ENCODE measurements at places on chromosomes 3 and 15. TPM values are rescaled to one million over a fixed set of nuclear protein-coding genes. Genes with fewer than 3 reads are reported as not detected.

DNA sequence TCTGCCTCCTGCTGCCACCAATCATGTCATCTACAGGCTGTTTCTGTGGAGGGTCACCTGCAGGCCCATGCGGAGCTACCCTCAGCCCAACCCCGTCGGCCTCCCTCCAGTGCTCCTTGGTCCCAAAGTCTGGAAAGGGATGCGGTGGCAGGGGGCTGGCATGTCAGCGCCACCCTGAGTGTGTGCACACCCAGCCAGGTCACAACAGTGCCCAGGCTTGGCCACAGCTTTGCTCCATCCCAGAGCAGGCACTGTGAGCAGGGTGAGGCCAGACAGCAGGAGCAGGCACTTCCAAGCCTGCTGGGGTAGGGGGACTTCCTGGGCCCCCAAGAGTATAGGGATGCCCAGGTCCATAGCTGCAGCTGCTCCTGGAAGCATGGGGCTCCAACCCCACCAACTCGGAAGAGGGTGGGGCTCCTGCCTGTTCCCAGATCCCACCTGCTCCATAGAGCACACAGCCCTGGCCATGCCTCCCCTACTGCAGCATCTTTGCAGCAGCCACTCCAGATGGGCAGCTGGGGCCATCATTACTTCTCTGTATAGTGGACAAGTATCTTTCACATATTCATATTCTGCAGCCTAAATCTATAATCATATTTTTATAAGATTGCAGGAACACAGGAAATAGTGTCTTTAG, 109.3 kb downstream of the CBLB start:
- no peak for DNase-seq

DNA sequence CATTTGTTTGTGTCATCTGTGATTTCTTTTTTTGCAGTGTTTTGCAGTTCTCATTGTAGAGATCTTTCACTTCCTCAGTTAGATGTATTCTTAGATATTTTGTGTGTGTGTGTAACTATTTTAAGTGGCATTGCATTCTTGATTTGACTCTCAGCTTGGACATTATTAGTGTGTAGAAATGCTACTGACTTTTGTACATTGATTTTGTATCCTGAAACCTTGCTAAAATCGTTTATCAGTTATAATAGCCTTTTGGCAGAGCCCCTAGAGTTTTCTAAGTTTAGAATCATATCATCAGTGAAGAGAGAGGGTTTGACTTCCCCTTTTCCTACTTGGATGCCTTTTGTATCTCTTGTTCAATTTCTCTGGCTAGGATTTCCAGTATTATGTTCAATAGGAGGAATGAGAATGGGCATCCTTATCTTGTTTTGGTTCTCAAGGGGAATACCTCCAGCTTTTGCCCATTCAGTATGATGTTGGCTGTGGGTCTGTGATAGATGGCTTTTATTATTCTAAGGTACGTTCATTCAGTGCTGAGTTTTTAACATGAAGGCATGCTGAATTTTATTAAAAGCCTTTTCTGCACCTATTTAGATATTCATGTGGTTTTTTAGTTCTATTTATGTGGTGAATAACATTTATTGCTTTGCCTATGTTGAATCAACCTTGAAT, 211.7 kb downstream of the MBNL1 start:
- no peak for DNase-seq

DNA sequence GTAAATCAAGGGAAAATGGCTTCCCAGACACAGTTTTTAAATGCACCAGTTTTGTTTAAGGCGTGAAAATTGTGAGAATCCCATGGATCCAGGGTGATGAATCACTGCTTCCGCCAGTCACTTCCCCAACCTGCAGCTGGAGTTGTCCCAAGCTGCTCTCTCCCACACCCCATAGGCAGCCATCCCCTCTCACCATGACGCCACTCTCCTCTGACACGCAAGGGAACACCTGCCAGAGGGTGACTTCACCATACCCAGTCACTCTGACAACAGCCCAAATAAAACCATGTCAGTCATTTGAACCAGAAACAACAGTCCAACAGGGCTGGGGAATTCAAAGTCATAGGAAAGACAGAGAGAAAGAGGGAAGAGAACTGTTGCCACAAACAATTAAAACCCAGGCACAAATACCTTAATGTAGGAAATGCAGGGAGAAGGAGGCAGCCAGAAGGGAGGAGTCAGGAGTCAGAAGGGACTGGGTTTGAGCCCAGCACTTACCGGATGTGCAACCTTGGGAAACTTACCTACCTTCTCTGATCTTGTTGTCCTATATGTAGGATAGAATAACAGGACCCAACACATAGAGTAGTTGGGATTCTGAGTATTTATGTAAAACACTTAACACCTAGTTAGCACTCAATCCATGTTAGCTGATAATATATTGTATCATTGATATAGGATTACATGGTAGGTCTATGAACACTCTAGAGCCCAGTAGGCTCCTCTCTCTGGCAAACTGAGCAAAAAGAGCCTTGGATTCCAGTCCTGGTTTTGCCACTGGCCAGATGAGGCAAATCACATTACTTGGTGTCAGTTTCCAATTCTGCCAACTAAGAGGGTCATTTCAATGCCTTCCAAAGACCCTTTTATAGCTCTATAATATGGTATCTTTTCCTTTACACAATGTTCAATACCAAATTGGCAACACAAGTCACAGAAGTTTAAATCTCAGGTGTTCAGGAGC, 326.3 kb upstream of the ICE2 start:
- peak; percentile 96 for DNase-seq

DNA sequence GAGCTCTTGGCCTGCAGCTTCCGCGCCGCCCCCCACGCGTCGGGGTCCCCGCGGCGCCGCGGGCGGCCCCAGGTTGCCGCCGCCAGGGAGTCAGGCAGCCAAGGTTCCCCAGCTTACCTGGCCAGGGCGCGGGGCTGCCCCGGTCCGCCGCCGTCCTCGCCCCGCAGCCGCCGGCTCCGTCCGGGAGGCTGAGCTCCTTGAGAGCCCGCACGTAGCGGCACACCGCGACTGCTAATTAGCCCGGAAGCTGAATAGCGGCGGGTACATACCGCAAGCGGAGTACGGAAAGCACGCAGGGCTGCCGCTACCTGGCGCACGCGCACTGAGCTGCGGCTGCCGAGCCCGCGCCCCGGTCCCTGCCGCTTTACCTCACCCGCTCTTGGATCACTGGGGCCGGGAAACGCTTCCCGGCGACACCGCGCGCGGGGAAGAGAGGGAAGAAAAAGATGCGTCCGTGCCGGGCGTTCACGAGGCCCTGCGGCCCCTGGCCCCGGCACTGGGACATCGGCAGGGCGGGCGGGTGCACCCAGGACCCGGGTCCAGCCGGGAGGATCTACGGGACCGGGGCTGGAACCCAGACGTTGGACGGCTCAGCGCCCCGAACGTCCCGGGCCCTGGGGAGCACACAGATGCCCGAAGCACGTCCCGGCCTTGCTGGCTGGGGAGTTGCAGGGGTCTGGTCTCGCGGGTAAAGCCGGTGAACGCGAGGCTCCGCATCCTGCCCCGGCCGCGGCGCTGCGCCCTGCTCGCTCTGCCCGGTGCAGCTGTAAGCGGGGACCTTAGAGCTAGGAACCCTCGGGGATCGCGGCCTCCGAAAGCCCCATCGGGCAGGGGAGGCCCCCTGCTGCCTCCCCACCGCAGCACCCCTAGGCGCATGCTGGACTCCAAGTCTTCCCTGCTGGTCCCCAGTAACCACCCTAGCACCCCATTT, at the start of gene GOLGA8B:
GOLGA8B (minus strand) TSS at position 253 of the 931 bp plus-strand sequence. CDS start 47,739 bp downstream, outside the sequence.
- DNase-seq: no peak

- peak; percentile 5 for DNase-seq
Observed at GRCh38 chr15:62241135-62241770, 76.2 kb upstream of the C2CD4B start.

SRGAP3 gene
- total RNA-seq: 0.86 TPM

DNA sequence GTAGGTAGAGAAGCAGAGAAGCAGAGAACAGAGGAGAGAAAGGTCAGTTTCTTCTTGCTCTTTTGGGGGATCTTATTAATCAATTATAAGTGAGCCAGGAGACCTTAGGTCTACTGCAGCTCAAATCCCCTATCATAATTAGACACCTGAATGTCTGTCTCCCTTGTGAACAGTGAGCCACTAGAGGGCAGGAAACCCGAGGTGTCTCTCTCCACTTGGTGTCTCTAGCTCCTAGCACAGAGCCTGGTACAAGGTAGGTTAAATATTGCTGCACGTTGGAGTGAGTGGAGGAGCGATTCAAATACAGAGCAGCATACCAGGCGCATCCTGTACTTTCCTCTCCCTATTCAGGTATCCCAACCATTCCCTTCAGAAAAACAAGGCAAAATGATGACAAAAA, 2.0 kb upstream of the ST8SIA2 start:
- DNase-seq: peak; percentile 52

DNA sequence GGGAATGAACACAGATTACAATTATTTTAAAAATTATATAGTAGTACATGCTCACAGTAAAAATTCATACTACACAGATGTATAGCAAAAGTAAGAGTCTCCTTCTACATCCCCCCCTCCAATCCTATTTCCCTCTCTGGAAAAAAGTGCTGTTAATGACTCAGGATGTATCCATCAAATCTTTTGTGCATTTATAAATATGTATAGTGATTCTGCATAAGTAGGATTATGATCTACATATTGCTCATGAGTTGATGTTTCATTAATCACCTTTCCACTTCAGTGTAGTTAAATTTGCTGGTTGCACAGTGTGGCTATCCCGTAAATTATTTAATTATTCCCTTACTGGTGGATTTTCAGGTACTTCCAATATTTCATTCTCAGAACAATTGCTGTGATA, 25.3 kb downstream of the ARL14 start:
- no peak for DNase-seq

NEK10 gene
- 5.7 TPM for total RNA-seq

- DNase-seq: no peak
Observed at GRCh38 chr3:188944108-188944507, 227.7 kb upstream of the TPRG1 start.

GRCh38 chr15:34442891-34443290, 5.3 kb upstream of the GOLGA8A start:
- DNase-seq: no peak

DNA sequence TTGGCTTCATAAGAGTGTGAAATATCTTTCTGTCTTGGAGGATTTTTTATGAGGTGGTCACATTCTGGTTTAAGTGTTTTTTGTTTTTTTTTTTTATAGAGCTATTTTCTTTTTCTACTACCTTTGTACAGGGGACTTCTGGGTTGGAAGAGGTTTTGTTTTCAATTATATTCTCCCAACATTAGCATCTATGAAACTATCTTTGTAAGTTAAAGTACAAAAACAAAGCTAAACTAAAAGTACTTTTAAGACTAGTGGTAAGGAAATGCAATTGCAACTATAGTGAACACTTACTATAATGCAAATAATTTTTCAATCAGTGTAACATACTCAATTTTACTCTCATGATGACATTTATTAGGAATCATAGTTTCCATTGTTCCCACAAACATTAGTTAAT, 688.2 kb downstream of the SI start:
- no peak for DNase-seq

DNA sequence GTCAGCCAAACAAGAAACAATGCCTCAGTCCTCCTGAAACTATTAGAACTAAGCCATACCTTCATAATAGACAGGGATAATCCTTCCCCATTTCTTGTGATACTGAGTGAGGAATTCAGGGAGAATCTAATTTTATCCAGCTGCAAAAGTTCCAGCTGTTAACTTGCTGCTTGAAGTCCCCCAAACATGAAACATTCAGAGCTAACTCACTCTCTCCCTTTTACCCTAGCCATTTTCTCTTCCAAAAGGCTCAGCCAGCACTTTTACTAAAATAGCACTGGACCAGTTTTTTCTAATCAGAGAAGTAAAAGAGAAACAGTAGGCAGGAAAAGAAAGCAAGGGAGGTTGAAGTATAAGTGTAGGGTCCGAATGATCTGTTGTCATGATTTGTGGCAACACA, 268.1 kb downstream of the TAFA4 start:
- DNase-seq: no peak

DNA sequence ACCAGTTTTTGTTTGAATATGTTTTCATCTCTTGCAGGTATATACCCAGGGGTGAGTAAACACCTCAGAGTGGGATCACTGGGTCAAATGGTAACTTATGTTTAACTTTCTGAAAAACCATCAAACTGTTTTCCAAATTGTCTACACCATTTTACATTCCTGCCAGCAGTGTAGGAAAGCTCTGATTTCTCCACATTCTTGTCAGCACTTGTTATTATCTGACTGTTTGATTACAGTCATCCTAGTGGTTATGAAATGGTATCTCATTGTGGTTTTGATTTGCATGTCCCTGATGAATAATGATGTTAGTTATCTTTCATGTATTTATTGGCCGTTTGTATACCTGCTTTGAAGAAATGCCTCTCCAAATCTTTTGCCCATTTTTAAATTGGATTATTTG, 13.8 kb downstream of the FSD2 start:
- DNase-seq: no peak

DNA sequence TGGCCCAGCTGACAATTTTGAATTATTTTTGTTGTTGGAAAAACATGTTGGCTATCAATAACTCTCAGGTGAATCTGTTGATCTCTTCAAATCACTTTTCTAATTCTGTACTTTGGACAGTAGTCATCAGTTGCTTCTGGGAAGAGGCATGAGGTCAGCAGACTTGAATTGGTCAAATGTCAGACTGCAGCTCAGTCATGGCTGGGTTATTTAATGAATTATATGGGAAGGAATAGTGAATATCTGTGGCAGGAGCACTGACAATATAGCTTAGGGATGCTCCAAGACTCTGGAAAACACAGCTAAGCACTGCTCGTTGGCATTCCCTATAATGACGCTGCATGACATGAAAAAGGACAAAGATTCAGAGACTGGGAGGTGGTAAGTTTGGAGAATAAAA, 98.8 kb upstream of the GAP43 start:
- DNase-seq: no peak

DNA sequence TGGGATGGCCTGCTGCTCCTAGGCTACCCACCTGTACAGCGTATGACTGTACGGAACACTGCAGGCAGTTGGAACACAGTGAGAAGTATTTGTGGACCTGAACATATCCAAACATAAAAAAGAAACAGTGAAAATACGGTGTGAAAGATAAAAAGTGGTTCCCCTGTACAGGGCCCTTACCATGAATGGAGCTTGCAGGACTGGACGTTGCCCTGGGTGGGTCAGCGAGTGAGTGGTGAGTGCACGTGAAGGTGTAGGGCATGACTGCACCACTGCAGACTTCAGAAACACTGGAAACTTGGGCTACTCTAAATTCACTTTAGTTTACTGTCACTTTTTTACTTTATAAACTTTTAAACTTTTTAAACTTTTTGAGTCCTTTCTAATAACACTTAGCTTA, 71.2 kb upstream of the SLC6A6 start:
- no peak for DNase-seq

DNA sequence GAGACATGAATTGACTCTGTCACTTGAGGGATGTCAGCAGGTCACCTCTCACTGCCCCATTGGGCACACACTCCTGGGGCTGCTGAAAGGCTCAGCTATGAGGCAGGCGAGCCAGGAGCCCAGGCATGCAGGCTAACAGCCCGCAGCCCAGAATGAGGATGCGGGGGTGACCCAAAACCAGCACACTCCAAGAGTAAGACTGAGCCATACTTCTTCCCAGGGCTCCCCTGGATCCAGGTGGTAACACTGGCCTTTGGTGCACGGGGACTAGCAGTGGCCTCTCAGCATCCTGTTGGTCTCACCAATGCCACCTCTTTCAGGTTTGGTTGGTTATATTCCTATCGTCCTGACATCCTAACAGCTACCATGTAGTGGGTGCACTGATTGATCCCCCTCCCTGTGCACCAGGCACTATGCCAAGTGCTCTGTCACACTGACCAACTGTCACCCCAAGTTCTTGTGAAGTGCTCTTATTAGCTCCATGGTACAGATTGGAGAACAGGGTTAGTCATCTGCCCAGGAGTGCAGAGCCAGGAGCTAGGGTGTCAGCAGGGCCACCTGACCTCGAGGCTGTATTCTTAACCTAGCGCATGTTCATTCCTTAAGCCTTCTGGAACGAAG, 24.8 kb upstream of the SPTBN5 start:
- DNase-seq: no peak

All from LHCN-M2 (cell line).